ENCODE measurements at places on chromosomes 5 and 9.

DNA sequence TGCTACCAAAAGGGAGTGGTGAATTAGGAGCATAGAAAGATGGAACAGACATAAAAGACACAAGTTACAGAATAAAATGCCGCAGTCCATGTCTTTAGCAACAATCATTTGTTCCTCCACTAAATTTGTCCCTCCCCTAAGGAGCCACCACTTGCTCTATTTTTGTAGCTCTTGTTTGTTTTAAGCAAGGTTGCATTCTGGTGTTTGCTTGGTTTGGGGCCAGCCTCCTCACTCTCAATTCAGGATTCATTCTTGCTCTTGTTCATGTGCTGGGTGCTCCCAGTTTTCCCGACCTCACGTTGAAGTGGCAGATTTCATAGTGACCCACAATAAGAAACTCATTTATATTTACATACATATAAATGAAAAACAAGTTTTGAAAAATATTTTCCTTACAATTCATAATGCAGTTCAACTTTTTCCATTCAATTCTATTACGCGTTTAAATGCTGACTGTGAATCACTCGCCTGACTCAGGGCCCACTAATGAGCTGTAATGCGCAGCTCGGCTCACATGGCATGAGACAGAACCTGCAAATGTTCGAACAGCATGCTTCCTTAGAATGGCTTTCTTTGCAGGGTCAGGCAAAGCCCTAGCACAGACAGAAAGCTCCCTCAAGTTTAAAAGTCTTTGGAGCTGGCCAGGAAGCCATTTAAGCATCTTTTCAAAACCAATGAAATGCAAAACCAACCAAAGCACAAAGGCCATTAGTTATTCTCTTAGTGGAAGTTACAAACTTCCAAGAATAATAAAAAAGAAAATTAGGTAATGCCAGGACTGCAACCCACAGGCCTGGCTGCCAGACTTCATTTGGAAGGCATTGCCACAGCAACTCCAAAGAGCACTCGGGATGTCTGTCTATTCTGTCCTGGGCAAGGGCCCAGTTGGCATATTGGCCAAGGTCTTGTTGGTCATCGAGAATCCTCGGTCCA lies 41.7 kb downstream of the RETREG1 start:
- no peak for DNase-seq

- DNase-seq = no peak
Measured at GRCh38 chr5:53123702-53124101, 14.1 kb upstream of the MOCS2 start.

- DNase-seq = no peak
Measured at GRCh38 chr9:69130456-69131441, 43.3 kb upstream of the TJP2 start.

DNA sequence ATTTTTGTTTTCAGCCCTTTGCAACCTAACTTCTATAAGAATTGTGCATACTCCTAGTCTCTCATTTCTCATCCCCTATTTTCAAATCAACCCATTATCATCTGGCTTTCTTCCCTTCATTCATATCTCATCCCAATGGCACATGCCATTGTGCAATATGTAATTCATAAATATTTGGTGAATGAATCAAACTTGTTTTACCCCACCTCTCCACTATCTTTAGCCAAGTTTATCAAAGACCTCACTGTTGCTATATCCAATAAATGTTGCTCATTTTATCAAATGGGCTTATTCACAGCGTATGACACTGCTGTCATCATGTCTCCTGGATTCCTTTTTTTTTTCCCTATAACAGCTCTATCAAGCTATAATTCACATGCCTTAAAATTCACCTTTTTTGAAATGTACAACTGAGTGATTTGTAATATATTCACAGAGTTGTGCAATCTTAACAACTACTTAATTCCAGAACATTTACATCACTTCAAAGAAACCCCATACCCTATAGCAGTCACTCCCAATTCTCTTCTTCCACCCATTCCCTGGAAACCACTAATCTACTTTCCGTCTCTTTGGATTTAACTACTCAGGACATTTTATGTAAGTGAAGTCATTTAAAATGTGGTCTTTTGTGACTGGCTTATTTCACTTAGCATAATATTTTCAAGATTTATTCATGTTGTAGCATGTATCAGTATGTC lies 214.4 kb upstream of the PAPPA start:
- DNase-seq = no peak

DNA sequence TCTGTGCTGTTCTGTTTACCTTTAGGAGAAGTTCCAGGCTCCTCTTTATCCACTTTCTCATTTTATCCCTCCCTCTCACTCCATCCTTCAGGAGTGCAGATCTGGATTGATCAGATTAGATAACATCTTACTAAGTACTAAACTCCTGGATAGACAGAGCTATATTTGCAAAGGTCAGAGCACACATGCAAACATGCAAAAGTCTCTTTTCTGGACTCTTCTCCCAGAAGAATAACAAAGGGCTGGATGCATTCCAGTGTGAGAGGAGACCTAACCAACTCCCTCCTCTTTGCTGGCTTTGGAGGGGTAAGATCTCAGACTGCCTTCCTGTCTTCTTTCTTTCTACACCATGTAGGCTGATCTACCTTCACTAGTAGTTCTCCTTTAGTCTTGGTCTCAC lies 21.4 kb downstream of the GARNL3 start:
- no peak for DNase-seq

DNA sequence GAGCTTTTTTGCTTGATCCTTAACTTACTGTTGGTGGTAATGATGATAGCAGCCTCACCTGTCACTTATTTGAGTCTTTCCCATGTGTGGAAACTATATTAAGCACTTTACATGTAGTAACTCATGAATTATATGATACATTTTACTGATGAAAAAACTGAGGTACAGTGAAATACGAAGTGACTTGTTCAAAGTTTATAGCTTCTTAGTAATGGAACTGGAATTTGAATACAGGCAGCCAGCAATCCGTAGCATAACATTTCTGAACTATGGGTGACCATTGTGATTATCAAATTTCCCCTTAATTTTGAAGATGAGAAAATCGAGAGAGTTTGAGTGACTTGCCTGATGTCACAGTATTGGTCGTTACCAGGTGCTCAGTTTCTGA lies 17.3 kb downstream of the SCAMP1 start:
- DNase-seq = no peak

Measured in activated naive CD4-positive, alpha-beta T cell treated with Interleukin-2 at 50 U/mL for 16 hours (primary cell).